ENCODE measurements at places on chromosomes 16 and 17.

DNA sequence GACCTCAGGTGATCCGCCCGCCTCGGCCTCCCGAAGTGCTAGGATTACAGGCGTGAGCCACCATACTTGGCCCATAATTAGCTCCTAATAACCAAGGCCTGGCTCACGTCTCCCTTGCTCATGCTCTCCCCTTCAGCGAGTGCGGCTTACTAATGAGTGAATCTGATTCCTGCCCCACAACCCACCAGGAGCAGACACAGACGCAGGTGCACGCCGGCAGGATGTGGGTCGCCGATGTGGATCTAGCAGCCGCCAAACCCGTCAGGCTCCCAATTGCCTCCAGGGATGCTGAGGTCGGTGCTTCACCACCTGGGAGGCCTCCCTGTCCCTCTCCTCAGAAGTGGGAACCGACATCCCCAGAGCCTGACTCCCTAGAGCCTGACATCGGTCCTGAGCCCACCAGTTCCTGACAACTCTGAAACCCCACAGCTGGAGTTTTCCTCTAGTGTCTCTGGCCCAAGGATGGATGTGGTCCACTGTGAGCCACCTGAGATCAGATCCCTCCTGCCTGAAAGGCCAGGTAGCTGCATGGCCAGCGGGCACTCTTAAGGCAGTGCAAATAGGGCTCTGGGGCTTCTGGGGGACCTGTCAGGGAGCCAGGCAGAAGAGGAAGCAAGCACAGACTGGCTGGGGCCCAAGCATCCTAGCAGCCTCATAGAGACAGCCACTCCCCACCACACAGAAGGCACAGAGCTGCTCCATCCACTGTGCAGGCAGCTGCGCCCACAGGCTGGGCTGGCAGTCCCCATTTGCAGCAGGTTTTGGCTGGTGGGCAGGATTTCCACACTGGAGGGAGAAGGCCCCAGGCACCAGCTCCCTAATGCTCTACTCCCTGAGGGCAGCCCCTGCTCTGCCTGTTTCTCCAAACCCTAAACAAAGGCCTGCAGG, 10.8 kb downstream of the EXOC7 start:
- DNase-seq = no peak

- DNase-seq = no peak
These were observed 23.5 kb downstream of the GSG1L start for GRCh38 chr16:28040039-28040438.

DNA sequence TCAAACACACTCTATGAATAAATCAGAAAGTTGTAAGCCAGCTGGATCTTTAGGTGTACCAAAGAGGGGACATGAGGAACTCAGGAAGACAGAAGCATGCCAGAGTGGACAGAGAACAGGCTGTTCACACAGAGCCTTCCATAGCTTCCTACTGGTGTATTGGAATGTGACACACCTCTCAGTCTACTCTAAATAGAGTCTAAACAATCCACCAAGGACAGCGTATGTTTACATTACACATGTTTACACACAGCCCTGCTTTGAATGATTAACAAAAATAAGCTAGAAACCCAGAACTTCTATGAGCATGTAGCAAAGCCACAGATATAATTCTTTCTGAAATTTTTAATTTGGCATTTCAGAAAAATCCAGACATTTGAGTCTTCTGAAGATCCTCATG, 1279.0 kb upstream of the CDH8 start:
- DNase-seq = no peak

- peak; percentile 86 for DNase-seq
These were observed 1.5 kb downstream of the TMEM102 start for GRCh38 chr17:7436556-7437368.

GRCh38 chr16:25035494-25036405, 20.6 kb upstream of the ARHGAP17 start:
- no peak for DNase-seq

GRCh38 chr16:26708428-26708827, 358.3 kb upstream of the C16orf82 start:
- DNase-seq = no peak

- DNase-seq = no peak
These were observed 3.5 kb downstream of the KRT40 start for GRCh38 chr17:40980596-40980995.

- no peak for DNase-seq
These were observed 13.4 kb upstream of the TAOK1 start for GRCh38 chr17:29376667-29377270.

DNA sequence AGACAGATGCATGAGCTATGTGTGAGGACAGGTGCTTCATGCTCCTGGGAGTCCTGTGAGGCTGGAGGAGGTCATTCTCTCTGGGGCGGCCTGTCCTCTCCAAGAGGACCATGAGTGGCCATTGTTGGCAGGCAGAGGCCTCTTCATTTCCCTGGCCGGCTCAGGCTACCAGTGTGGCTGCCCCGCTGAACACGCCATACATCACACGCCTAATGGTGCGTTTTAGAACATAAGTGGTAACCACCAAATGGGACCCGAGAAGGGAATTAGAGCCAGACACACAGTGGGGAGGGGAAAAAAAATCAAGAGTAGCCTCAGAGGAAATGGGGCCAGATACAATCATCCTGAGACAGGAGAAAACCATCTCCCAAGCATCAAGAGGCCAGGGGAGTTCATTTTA, 140.0 kb downstream of the SPACA3 start:
- no peak for DNase-seq

DNA sequence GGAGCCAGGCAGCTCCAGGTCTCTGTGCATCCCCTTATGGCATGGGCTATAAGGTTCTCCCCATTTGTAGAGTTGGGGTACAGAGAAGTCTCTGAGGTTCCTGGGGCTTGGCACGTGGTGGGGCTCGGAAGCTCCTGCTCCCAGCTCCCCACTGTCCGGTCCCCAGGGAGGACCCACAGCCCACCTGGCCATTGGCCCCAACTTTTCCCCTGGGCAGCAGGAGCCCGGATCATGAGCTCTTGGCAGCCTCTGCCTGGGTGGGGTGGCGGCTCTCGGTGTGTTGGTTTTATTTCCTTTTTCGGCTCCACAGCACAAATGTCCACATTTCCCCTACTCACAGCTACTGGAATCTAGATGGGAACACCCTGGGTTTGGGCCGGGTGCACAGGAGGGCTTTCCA, 30.5 kb downstream of the GSE1 start:
- DNase-seq = no peak

DNA sequence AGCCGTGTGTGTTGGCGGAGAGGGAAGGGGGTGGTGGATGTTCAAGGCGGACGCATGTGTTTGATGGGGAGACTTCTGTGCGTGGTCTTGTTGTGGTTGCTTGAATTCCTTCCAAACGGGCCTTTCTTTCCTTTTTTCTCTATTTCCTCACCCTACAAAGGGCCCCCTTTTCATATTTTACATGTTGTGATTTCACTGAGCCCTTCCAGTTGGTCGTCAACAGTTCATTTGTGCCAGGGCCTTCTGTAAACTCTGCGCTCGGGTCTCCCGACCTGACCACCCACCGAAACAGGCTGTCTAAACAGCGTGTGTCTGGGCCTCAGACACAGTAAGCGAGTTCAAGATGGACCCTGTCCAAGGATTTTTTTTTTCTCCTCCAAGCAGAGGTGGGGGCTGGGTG, 228.4 kb downstream of the IRF8 start:
- DNase-seq = no peak
